ENCODE measurements at places on chromosomes 2 and 18.

- DNase-seq, result no peak
Measured at GRCh38 chr2:74843433-74843832, 9.5 kb downstream of the HK2 start.

DNA sequence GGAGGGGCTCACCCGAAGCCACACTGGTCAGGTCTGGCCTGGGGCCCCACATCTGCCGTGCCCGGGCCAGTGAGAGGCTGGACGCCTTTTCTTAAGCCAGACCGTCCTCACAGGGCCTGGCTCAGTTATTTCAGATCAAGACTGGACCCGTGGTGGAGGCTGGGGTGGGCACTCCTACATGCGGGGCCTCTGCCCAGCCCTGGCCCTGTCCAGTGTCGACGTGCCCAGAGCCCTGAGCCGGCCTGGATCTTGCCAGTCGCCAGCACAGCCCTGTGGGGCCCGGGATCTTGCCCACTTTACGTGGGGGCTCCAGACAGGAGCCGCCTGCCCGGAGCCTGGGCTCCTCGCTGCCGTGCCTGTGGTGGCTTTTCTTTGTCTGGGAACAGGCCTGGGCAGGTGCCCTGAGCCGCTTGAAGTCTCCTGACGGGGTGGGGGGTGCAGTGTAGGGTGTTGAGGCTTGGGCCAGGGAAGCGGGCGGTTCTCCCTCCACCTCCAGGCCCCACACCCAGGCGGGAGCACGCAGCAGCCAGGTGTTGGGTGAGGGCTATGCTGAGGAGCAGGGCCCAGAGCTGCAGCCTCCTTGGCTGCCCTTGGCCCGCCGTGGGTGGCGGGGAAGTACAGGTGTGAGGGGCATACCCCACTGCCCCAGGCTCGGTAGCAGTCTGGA is 6.0 kb downstream of the GPC1 start:
- no peak for DNase-seq

- DNase-seq, result no peak
Measured at GRCh38 chr2:228917220-228917619, 353.9 kb downstream of the PID1 start.

GRCh38 chr2:127776122-127776780 is 34.7 kb downstream of the WDR33 start:
- DNase-seq, result no peak

- no peak for DNase-seq
Measured at GRCh38 chr2:174574657-174575056, 22.9 kb downstream of the WIPF1 start.
